ENCODE measurements at places on chromosomes 4 and X. TPM values are rescaled to one million over a fixed set of nuclear protein-coding genes. Genes with fewer than 3 reads are reported as not detected.

AFM gene
- not detected for total RNA-seq

SYP gene
- 0.29 TPM for total RNA-seq

USP17L11 gene
- total RNA-seq: not detected

LRIT3 gene
- under 0.01 TPM for total RNA-seq

SNCA gene
- 7.9 TPM for total RNA-seq

HTN3 gene
- total RNA-seq: not detected

CENPVL1 gene
- total RNA-seq: not detected

PRR32 gene
- not detected for total RNA-seq

SHISA3 gene
- total RNA-seq: not detected

GAB3 gene
- total RNA-seq: 0.44 TPM

FRAS1 gene
- 13.8 TPM for total RNA-seq

PCDH19 gene
- total RNA-seq: under 0.01 TPM

SOD3 gene
- 18.9 TPM for total RNA-seq

CNGA1 gene
- not detected for total RNA-seq

Data from placental pericyte (primary cell).